NCI-H187 treated with DMSO at 0.1 percent for 48 hours (cell line): ENCODE measurements at places on chromosomes 4 and X.

DNA sequence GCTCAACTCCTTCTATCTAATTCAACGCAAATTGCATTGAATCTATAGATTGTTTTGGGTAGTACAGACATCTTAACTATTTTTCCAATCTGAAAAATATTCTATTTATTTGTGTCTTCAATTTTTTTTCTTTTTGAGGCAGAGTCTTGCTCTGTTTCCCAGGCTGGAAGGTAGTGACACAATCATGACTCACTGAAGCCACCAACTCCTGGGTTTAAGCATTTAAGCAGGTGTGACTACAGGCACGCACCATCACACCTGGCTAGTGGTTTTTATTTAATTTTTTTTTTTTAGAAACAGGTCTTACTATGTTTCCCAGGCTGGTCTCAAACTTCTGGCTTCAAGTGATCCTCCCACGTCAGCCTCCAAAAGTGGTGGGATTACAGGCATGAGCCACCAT, 98.3 kb downstream of the GK start:
- no peak for DNase-seq

DNA sequence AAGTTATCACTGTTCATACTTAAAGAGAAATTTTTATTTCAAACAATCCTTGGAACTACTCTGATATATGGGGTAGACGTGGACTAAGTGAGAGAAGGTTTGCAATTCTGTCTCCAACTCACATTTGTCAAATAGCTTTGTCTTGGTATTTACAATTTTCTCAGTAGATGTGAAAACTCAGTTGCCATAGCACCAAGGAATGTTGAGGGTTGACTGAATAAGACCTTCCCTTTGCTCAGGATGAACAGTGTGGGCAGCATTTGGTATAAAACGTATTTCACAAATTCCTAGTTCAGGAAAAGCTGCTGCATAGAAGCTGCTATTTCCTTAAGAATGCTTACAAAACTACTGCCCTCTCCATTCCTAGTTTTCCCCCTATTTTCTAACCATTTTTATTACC, 399.5 kb downstream of the NKX6-1 start:
- no peak for DNase-seq

- DNase-seq: no peak
Observed at GRCh38 chr4:90476019-90476418, 348.8 kb downstream of the CCSER1 start.

DNA sequence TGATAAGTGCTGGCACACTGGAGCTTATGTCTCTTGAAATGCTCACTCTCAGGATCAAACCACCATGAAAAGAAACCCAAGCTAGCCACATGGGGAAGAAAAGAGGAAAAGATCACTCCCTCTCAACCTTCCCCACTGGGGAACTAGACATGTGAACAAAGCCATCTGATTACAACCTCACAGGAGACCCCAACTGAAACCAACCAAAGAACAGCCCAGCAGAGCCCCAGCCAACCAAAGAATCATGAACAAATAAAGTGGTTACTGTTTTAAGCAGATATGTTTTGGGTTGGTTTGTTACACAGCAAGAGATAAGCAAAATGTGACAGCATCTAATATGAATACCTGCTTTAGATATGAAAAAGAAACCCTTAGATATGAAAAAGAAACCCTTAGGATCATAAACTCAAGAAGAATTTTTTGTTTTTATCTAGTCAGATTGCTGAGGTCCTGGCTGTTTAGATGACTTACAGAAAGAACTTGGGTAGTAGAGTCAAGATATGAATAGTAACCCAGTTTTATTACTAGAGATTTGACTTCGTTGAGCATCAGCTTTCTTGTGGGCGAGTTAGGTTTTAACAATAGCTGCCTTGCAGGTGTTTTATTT, 23.7 kb upstream of the TLR7 start:
- DNase-seq: no peak

- DNase-seq: no peak
Observed at GRCh38 chr4:1601533-1601835, 82.6 kb downstream of the FAM53A start.

DNA sequence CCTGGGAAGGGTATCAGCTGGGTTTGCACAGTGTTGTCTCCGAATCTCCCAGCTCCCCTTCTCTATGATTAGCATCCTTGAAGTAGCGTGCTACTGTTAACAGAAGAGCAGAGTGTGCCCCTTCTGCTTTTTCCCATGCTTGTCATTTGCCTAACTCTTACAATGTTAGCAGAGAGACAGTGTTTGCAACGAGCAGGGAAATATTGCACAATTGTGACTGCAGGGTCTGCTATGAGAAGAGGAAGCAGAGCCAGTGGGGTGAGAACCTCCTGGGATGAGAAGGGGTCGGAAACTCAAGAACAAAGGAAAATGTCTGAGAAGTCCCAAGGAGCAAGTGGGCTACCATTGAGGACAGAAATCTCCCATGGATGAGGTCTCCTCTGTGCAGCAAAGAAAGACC, 7.8 kb upstream of the CHRNA9 start:
- DNase-seq: no peak

DNA sequence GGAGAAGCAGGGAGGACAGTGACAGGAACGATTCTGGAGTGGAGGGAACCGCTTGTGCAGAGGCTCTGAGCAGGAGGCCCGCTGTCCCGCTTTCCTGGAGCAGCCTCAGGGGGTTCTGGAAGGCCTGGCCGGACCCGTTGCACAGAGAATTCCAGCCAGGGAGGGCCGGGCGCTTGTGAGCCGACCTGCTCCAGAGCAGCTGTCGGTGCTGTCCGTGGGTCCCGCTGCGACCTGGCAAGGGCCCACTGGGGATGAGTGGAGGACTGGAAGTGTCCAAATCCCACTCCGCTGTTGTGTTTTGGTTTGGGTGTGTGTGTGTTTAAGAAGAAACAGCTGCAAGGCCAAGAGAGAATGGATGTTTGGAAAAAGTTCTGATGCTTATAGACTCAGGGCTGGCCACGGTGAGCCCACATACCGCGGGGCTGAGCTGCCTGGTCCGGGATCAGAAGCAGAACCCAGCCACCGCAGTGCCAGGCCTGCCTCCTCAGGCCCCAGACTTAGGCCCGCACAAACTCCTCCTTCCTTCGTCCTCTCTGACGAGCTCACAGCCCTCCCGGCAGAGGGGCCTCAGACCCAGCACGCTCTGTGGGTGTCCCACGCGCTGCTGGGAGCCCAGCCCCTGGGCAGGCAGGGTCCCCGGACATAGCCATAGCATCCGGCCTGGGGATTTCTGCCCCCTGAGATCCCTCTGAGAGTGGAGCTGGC, 73.9 kb downstream of the HTRA3 start:
- DNase-seq: no peak

DNA sequence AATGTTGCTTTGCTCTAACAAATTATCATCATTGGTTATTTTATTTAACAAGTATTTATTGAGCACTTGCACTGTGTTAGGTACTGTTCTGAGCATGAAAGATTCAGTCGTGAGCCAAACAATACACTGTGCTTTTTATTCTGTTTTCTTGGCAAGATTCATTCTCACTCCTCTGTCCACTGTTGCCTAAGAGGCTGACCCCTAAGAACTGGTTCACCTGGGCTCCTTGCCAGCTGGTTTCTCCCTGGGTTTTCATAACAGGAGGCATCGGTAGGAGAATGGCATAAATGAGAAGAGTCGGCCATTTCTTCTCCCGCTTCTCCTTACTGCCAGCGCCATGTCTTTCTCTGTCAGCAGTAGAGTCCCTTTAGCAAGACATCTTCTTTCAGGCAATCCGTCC, 243.7 kb upstream of the DIAPH2 start:
- DNase-seq: no peak

- no peak for DNase-seq
Observed at GRCh38 chr4:167826281-167826680, 266.1 kb upstream of the ANXA10 start.

DNA sequence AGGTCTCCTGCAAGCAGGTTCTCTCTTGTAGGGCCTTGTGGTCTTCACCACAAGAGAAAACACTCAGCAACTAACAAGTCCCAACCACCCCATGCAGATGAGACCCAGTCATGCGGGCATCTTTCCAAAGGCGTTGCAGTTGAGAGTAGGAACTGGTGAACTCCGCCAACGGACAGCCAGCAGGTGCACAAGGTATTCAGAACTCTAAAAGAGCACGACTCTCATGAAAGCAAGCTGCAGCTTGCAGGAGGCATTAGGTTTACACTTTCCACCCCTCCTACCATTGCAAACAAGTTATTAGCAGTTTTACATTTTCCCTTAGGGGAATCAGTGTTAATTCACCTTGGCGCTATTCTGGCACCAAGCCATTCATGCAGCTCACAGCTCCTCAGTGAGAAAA, 173.4 kb upstream of the KIT start:
- peak; percentile 59 for DNase-seq

DNA sequence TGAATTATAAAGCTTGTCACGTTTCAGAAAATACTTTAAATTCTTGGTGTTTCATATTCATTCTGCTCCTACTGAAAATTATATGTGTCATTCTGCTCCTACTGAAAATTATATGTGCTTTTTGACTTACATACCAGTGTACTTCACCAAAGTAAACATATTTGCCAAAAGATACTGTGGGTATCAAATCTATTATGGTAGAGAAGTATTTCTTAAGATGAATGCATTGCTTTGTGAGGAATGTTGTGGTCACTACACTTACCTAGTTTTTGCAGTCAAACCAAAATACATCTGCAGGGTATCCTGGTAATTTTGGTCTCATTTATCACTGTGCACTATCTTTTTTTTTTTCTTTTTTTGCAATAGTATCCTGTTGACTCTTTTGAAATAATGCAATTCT, 287.7 kb upstream of the MAD2L1 start:
- DNase-seq: no peak

- no peak for DNase-seq
Observed at GRCh38 chr4:151744614-151745013, 16.2 kb downstream of the GATB start.

- DNase-seq: no peak
Observed at GRCh38 chrX:154051201-154051810, 31.6 kb upstream of the IRAK1 start.

- no peak for DNase-seq
Observed at GRCh38 chr4:79906303-79906702, 166.7 kb downstream of the ANTXR2 start.

GRCh38 chr4:25551605-25552004, 104.0 kb upstream of the SLC34A2 start:
- no peak for DNase-seq

DNA sequence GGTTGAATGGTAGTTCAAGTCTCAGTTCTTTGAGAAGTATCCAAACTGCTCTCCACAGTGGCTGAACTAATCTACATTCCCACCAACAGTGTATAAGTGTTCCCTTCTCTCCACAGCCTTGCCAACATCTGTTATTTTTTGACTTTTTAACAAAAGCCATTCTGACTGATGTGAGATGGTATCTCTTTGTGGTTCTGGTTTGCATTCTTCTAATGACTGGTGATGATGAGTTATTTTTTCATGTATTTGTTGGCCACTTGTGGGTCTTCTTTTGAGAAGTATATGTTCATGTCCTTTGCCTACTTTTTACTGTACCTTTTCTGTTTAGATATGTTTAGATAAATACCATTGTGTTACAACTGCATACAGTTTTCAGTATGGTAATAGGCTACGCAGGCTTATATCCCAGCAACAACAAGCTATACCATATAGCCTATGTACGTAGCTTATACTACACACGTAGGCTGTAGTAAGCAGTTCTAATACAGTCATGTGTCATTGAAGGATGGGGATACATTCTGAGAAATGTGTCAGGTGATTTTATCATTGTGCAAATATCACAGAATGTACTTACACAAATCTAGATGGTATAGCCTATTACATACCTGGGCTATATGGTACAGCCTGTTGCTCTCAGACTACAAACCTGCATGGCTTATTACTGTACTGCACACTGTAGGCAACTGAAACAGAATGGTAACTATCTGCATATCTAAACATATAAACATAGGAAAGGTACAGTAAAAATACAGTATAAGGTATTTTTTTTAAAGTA, 28.1 kb downstream of the KLHL8 start:
- no peak for DNase-seq

DNA sequence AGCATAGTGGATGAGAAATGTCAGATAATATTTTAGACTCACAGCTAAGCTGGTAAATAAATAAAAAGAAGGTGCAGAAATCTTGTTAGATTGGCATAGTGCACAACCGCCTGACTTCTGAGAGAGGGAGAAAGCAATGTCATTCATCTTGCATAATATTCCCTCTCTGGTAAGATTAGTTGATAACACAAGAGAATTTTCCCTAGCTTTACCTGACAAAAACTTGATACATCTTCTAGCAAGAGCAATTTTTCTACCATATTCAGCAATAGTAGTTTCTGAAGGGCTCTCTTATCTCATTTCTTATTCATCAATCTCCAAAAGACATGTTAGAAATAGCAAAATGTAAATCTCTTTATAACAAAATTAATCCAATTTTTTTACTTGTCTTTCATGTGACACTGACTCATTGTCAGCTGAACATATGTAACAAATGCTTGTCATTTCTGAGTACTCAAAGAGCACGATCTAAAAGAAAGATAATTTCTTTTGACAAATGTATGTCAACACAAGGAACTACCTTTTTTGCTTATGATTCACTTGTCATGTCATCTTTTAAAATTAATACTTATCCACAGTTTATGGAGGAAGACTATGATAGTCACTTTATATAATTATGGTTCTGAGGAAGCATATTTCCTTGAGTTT, 240.0 kb downstream of the ARAP2 start:
- no peak for DNase-seq

DNA sequence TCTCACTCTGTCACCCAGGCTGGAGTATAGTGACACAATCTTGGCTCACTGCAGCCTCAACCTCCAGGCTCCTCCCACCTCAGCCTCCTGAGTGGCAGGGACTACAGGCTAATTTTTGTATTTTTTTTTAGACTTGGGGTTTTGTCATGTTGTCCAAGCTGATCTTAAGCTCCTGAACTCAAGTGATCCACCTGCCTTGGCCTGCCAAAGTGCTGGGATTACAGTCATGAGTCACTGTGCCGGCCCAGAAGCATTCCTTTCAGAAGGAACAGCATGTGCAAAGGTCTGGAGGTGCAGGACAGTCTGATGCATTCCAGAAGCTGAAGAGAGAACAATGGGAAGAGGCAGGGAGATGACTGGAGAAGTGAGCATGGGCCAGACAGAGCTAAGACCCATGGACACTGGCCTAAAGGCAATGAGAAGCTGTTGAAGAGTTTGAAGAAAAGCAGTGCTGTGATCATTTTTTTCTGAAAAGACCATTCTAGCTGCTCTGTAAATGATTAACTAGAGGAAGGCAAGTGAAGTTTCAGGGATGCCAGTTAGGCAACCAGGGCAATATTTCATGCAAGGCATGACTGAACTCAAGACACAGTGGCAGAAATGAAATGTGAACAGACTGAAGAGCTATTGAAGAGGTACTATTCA, 43.2 kb downstream of the MANBA start:
- no peak for DNase-seq

GRCh38 chr4:121684016-121684415, 12.8 kb downstream of the ANXA5 start:
- no peak for DNase-seq
